Fibroblast of skin of left quadriceps (primary cell): ENCODE measurements at places on chromosomes 7 and 10.

- DNase-seq: peak; percentile 13
These were observed 150.8 kb upstream of the NPS start for GRCh38 chr10:127398140-127398970.

DNA sequence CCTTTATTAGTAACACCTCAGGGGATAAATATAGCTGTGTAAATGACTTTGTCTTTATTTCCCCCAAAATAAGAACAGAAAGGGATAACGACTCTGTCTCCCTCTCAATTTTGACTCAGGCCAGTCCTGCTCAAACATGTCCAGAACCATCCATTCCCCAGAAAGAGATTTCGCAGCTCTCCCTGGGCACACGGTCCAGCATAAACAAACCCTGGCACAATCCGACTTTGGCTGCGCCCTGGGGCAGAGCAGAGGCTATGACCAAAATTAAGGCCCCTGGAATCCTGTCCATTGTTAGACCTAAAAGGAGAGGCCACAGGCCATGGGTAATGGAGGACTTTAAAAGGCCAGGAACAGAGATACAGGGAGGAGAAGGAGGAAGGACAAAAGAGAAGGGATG is 99.1 kb downstream of the PRPF18 start:
- DNase-seq: no peak

- DNase-seq: no peak
These were observed 43.6 kb upstream of the DPYSL4 start for GRCh38 chr10:132143162-132143561.

- no peak for DNase-seq
These were observed 3.0 kb upstream of the BUB3 start for GRCh38 chr10:123150986-123151736.

DNA sequence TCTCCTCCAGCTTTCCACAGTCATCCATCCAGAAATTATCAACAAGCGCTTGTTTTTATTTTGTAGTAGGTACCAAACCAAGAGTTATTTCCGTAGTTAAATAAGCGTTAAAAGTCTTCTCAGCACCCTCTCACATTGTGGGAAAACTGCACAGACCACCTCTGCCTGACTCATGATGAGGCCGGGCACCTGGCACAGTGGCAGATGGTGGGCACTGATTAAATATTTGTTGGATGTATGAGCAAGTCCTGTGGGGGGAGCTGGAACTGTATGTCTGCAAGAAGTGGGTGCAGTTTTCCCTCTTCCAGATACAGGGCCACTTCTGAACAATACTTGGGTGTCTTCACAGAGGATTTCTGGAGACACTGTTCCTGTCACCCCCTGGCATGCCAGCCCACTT is 5.3 kb upstream of the REPIN1 start:
- no peak for DNase-seq

DNA sequence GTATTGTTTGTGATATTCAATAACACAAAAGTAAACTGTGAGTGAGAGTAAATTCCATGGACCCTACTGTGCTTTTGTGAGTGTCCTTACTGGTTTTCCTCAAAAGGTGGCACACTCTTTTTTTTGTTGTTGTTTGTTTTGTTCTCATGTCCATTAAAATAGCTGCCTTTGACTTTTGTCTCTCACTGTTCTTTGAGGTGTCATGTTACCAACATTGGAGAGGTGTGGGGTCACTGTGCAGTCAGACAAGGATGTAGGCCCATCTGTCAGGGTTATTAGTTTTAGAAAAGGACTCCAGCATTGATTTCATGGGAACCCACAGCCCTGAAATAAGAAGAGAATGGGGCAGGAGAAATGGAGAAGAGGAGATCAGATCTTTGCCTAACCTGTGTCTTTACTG is 383.1 kb downstream of the SORCS3 start:
- DNase-seq: no peak

DNA sequence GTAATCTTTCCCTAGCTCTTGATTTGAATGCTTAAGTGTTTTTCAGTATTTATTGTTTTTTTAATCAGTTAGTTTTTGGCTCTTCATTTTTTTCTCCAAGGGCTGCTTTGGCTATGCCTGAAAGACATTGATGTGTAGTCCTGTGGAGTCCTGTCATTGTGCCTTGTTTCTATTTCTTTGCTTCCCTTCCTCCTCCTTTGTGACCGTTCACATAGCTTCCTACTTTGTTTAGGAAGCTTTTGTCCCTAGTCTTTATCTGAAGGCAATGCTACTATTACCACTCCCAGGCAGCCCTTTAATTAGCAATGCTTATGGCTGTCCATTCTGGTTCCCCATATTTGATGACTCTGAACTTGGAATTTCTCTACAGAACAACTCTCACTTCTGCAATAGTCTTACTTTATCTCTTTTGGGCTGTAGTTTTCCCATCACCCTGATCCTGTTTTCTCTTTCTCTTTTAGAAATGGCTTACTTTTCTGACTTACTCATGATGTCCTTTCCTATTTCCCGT is 39.9 kb downstream of the ADCYAP1R1 start:
- DNase-seq: no peak

- no peak for DNase-seq
These were observed 195.3 kb upstream of the MYO3A start for GRCh38 chr10:25738776-25739175.

DNA sequence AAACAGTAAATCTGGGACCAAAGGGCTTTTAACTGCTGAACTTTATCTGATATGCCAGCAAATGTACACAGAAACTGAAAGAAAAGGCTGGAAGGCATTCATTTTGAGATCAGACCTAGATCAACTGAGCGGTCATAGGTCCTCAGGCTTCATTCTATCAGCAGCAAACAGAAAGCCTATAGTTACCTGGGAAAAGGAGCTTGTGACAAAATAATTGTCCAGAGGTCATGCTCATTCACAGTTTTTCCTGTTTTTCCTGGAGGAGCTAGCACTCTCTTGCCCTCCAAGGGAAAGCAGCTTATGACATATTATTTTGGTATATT is 320.2 kb downstream of the AHR start:
- DNase-seq: no peak

DNA sequence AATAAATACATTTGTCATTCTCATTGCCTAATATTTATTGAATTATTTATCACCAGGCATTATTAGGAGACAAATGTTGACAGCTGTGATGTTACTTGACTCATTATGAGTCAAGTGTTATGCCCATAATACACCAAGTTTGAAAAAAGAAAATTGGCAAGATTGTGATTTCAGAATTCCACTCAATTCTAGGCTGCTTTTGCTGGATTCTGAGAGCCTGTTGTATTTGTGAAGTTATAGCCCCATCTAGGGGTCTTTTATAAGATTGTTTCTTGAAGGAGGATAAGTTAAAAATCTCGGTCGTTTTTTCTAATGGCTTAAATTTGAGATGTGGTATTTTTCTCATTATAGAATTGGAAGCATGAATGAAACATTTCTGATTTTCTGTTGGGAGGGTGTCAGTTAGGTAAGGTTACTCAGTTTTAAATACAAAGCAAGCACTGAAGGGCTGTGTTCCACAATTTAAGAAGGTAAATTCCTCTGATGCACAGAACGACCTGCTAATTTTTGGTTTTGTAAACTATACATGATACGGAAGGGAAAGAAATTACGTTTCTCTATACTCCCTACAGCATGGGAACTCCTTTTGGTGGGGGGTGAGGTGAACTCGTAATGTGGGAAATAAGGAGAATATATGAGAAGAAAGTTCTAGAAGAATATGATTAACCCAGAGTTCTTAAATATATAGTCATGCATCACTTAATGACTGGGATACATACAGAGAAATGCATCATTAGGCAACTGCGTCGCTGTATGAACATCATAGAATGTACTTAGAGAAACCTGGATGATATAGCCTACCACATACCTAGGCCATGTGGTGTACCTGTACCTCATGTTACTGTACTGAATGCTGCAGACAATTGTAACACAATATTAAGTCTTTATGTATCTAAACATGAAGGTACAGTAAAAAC is 2.6 kb downstream of the STK31 start:
- DNase-seq: peak; percentile 44

DNA sequence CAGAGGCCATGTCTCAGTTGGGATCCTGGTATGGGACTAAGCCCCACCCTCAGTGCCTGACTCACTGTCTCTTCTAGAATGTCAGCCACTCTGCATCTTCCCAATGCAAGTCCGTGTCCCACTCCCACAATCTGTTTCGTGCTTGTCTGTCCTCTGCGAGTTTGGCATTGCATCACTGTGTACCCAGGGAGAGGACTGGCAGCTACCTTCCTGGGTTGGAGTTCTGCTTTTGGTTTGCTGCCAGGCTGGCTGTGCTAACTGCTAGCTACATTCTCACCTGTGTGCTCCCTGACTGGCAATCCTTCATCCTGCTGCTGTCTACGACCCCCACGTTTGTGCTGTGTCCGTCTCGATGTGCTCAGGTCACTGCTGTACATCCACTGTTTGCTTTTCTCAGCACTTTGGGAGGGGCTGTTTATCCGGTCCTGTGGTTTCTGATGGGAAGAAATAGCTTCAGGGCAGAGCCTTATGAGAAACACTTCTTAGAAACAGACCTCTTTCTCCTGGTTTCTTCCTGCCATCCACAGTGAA is 56.0 kb upstream of the GLI3 start:
- DNase-seq: no peak

GRCh38 chr7:53358269-53358668 is 322.8 kb downstream of the POM121L12 start:
- DNase-seq: no peak

- no peak for DNase-seq
These were observed 131.7 kb upstream of the HDAC9 start for GRCh38 chr7:18363751-18364380.

- no peak for DNase-seq
These were observed 569 bp downstream of the CAV1 start for GRCh38 chr7:116525298-116525912.

- no peak for DNase-seq
These were observed 50.2 kb downstream of the LOXL4 start for GRCh38 chr10:98217801-98218200.

- no peak for DNase-seq
These were observed 265.9 kb downstream of the FGFR2 start for GRCh38 chr10:121332353-121332752.

DNA sequence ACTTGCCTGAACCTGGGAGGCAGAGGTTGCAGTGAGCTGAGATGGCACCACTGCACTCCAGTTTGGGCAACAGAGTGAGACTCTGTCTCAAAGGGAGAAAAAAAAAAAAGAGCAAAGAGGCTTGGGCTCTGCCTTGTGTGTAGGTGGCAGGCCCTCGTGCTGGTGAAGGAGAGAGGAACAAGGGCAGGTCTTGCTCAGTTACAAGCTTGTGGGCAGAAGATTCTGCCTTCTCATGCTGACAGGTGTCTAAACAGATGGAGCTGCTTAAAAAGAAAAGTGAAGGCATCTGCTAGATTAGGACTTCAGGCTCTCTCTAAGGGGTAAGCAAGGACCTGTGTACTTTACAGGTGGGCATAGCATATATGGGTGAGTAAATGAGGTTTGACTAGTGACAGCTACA is 65.5 kb upstream of the TRIM8 start:
- no peak for DNase-seq

- no peak for DNase-seq
These were observed 213.1 kb downstream of the CREB5 start for GRCh38 chr7:28625432-28625831.

DNA sequence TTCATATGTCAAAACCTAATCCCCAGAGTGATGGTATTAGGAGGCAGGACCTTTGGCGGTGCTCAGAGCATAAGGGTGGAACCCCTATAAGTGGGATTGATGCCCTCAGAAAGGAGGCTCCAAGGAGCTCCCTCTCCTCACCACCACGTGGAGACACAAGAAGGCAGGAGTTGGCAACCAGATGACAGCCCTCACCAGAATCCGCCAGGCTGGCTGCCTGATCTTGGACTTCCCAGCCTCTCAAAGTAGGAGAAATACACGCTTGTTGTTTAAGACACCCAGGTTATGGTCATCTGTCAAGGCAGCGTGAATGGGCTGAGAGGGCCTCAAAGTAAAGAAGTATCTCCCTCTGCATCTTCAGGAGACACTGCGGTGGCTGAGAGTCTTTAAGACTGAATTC is 187.7 kb downstream of the TNS3 start:
- DNase-seq: no peak
